Stromal cell of bone marrow (primary cell): ENCODE measurements at places on chromosomes 13 and 19.

DNA sequence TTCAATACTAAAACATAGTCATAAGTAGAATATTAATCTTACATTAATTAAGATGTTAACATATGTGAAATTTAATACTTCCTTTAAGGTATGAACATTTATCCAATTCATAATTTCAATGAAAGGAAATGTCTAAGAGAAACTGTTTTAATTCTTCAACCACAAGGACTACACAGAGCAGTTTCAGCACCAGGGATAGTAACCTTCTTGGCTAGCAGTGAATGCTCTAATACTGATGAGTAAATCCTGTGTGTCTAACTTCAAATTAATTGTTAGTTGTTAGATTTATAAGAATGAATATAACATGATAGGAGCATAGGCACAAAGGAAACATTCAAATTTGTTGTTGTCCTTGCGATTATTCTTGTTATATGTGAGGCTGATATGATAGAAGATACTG is 15.6 kb upstream of the NBEA start:
- DNase-seq, result peak; percentile 23

DNA sequence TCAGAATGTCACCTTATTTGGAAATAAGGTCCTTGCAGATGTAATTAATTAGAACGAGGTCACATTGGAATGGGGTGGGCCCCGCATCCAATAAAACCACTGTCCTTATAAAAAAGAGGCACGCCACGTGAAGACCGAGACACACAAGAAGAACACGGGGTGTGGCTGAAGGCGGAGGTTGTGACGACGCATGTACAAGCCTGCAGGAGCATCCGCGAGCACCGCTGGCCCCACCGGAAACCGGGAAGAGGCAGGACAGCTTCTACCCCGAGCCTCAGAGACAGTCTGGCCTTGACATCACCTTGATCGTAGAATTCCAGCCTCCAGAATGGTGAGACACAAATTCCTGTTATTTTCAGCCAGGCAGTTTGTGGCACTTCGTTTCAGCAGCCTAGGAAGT is 177.9 kb downstream of the COL4A1 start:
- no peak for DNase-seq

DNA sequence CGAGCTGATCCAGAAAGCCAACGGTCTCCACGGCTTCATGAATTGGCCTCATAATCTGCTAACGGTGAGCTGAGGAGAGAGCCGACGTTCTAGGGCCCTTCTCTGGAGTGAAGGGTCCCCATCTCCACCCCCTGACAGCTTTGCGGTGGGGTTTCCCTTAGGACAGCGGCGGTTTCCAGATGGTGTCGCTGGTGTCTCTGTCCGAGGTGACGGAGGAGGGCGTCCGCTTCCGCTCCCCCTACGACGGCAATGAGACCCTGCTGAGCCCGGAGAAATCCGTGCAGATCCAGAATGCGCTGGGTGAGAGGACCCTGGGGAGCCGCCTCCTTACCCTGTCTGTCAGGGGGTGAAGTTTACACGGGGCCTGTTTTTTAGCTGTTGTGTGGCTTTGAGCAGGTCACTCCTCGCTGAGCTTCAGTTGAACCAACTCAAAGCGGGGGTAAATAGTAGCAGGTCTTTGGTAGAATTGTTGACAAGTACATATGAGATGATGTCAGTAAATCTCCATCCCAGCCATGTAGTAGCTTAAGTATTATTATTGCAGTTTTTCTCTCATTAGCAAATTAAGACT is 801 bp downstream of the QTRT1 start:
- no peak for DNase-seq

DNA sequence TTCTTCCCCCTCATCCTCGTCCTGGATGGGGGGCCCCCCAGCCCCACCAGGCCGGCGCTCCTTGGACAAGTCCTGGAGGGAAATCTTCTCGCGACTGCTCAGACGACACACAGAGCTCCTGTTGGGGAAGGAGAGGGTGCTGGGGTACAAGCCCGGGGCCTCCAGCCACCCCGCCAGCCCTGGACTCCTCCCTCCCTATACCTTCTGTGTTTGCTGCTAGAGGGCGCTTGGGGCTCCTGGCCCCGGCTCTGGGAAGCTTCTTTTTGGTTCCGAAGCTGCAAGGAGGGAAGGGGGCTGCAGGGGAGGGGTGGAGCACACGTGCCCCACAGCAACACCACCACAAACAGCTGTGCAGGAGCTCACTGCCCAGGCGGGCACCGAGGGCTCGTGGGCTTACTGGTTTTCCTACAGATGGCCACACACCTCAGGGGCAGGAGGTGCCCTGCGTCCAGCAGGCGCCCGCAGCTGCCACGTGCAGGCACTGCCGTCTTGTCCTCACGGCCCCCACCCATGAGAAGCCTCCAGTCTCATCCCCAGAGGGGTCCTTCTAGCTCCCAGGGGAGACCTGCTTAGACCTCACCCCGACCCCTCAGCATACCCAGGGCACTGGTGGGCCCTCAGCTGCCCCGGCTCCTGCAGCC is 20.5 kb downstream of the EPS8L1 start:
- no peak for DNase-seq

- no peak for DNase-seq
These were observed 823 bp upstream of the ZNF567 start for GRCh38 chr19:36686365-36687213.

DNA sequence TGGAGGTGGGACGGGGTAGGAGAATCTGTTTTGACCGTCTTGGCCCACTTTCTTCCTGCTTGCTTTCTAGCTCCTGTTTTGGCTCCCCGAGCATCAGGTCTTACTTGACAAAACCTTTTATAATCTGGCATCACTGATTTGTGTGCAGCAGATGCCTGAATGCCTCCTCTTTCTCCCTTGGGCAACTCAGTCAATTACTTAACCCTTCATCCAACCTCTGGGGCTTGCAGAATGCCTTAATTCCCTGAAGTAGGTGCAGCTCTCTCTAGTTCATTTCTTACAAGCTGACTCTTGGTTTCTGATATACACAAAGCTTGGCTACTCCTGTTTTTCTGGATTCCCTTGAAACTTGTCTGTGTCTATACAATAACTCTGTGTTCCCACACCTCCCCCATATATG is 5.7 kb upstream of the NUP58 start:
- DNase-seq, result no peak

- peak; percentile 47 for DNase-seq
These were observed 47.4 kb upstream of the RCBTB2 start for GRCh38 chr13:48580185-48580803.
